ENCODE measurements at places on chromosomes 13 and 19.

DNA sequence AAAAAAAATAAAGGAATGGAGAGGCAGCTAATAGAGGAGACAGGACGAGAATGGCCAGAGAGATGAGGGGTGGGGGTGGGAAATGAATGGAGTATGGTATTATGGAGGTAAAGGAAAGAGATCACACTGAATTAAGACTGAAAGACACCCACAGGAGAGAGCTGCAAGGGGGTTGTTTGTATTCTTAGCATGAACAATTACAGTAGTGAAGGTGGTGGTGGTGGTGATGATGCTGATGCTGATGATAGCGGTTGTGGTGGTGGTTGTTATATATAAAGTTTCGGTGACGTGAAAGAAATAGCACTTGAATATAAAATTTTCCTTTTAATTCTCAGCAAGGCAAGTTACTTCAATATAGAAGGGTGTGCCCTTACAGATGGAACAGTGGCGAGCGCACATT lies 2.8 kb upstream of the ADGRE3 start:
- H3K4me3 ChIP-seq, result no peak overlapping the region
- H3K4me1 ChIP-seq, result peaks cover 36% of the 10 kb centered on the region
- no peak for DNase-seq
- no peak overlapping the region for H3K27ac ChIP-seq

DNA sequence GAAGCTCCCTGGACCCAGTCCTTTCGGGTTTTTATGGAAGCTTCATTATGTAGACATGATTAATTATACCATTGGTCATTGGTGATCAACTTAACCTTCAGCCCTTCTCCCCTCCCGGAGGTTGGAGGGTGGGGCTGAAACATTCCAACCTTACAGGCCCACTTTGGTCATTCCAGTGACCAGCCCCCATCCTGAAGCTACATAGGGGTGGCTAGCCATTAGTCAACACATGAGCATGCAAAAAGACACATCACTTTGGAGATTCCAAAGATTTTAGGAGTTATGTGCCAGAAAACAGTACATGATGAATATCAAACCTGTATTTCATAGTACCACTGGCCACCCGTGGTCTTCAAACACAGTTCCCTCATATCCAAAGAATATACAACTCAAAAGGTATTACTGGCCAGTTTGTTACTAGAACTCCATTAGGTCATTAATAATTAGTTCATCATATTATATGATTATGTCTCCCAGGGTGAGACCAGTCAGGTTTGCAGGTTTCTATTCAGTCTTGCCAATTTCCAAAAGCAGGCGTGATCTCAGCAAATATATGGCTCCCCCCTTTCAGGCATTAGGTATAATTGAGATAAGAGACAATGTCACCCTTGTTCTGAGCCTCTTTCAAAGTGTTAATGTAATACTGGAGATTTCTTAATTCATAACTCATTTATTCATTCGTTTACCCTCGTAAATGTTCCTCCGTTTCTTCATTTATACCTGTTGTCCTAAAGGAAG lies 11.1 kb downstream of the PPP5C start:
- DNase-seq, result no peak
- no peaks in the 10 kb centered on the region for H3K4me1 ChIP-seq
- no peaks in the 10 kb centered on the region for H3K36me3 ChIP-seq
- no peak overlapping the region for H3K4me3 ChIP-seq
- H3K27ac ChIP-seq, result no peak overlapping the region
- no peaks in the 10 kb centered on the region for H3K27me3 ChIP-seq

- no peaks in the 10 kb centered on the region for H3K36me3 ChIP-seq
- DNase-seq, result no peak
- H3K4me1 ChIP-seq, result no peaks in the 10 kb centered on the region
- H3K27ac ChIP-seq, result no peak overlapping the region
- H3K27me3 ChIP-seq, result peaks cover 70% of the 10 kb centered on the region
Observed at GRCh38 chr19:35673121-35673804, 6.9 kb downstream of the UPK1A start.

- H3K36me3 ChIP-seq, result no peaks in the 10 kb centered on the region
- H3K4me3 ChIP-seq, result no peak overlapping the region
- peaks cover 18% of the 10 kb centered on the region for H3K4me1 ChIP-seq
- DNase-seq, result peak; percentile 27
- peak overlapping the region; percentile 63 for H3K27ac ChIP-seq
- no peaks in the 10 kb centered on the region for H3K27me3 ChIP-seq
Observed at GRCh38 chr13:48437371-48437770, 24.5 kb upstream of the LPAR6 start.

DNA sequence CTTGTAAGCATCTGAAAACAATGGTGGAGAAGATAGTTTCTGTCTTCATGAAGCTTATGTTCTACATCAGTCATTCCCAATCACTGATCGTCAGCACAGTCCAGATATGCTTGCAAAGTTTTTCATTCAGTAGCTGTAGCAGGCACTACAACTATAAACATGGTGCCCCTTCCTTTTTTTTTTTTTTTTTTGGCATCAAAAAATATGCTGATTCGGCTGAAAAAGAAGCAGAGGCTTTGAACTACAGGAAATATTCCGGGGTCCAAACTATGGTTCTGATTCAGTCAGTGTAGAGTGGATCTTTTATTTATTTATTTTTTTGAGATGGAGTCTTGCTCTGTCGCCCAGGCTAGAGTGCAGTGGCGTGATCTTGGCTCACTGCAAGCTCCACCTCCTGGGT lies 414.4 kb downstream of the OLFM4 start:
- H3K36me3 ChIP-seq, result no peaks in the 10 kb centered on the region
- no peaks in the 10 kb centered on the region for H3K4me1 ChIP-seq
- H3K27ac ChIP-seq, result no peak overlapping the region
- DNase-seq, result no peak
- H3K4me3 ChIP-seq, result no peak overlapping the region

- no peaks in the 10 kb centered on the region for H3K4me1 ChIP-seq
- no peaks in the 10 kb centered on the region for H3K36me3 ChIP-seq
- no peak for DNase-seq
- no peak overlapping the region for H3K27ac ChIP-seq
- no peaks in the 10 kb centered on the region for H3K27me3 ChIP-seq
Observed at GRCh38 chr19:13892870-13893269, 13.0 kb downstream of the BRME1 start.

GRCh38 chr13:33862016-33862415 lies 44.1 kb downstream of the RFC3 start:
- H3K4me3 ChIP-seq, result no peak overlapping the region
- no peaks in the 10 kb centered on the region for H3K36me3 ChIP-seq
- H3K27me3 ChIP-seq, result no peaks in the 10 kb centered on the region
- DNase-seq, result no peak
- no peaks in the 10 kb centered on the region for H3K4me1 ChIP-seq
- no peak overlapping the region for H3K27ac ChIP-seq

- no peak overlapping the region for H3K27ac ChIP-seq
- peaks cover 10% of the 10 kb centered on the region for H3K4me1 ChIP-seq
- H3K27me3 ChIP-seq, result no peaks in the 10 kb centered on the region
- H3K4me3 ChIP-seq, result no peak overlapping the region
Observed at GRCh38 chr13:107205318-107206104, 637.6 kb upstream of the ARGLU1 start.

Measured in left lung (tissue), 14 donors.